ENCODE measurements at places on chromosomes 3 and 15.
A peak's percentile ranks its signal among the peaks of the same experiment; 100 is the strongest.

DNA sequence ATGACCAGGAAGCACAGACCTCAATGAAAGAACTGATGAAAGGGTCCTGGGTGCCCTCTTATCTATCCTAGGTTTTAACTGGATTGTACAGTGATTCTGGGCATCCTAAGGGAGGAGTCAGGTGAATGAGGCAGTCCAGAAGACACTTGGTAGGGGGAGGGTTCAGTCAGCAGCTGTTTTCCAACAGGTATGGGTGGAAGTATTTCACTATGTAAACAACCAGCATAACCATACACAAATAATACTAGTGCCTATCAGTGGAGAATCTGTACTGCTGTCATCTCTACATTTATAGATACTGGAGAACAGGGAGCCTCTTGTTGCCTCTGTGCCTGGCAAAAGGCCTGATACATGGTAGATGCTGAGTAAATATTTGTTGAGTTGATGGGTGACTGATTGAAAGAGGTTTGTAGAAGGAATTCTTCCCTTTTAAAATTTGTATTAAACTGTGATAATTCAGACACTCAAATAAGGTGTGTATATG, 328.5 kb downstream of the RBMS3 start:
- no peak for DNase-seq

GRCh38 chr3:135513106-135514059, 452.1 kb upstream of the PPP2R3A start:
- no peak for DNase-seq

GRCh38 chr3:185251272-185251671, 2.6 kb downstream of the EHHADH start:
- DNase-seq, result no peak

DNA sequence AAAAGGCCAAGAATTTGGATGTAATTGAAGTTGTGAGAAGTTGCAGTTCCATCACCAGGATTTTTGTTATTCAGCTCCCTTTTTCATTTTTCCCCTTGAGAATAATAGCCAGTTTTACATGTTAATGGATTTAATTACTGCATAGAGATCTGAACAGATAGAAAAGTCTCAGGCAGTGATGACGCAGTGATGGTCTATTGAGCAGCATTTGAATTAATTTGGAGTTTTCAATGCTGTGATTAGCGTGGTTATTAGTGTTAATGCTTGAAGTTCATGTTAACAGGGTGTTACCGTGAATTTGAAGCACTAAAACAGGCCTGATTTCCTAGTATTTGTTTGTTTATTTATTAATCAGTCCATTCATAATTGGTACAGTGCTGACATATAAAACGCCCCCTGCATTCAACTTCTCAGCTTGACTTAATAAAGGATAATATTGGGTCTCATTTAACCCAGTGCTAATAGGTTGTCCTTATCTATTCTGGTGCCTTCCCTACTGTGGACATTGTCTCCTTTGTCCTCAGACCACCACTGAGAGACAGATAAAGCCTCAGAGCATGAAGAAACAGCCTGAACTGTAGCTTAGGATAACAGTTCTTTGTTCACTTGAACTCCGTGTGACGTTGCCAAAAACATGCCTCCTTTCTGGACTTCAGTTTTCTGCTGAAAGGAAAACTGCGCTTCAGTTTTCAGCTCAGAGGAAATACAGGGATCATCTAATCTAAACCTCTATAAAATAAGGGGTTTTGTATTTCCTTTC, 82.4 kb downstream of the RTP4 start:
- DNase-seq, result no peak

GRCh38 chr3:27216955-27217552, 152.1 kb downstream of the NEK10 start:
- no peak for DNase-seq

DNA sequence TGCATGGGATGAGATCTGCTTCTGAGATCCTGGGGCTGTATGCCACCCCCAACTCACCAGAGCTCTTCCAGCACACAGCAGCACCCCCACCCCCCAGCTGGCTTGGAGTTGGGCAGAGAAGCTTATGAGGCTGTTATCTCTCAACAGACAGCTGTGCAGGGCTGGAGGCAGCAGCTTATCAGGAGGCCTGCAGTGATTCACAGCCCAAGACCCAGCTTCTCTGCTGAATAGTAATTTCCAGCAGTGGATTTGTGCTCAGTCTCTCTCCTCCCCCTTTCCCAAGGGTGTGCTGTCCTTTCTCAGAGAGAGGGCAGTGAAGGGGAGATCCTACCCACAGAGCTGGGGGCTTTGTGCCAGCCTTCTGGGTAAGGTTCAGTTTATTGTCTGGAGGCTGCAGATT, 2.1 kb downstream of the RPP25 start:
- DNase-seq, result no peak

GRCh38 chr15:47434596-47434995, 282.7 kb upstream of the SEMA6D start:
- no peak for DNase-seq

- peak; percentile 17 for DNase-seq
Measured at GRCh38 chr3:17039594-17039993, 154.8 kb downstream of the PLCL2 start.

- DNase-seq, result no peak
Measured at GRCh38 chr3:133592843-133593242, 19.4 kb downstream of the CDV3 start.

GRCh38 chr3:196144383-196145105, 62.7 kb upstream of the TFRC start:
- DNase-seq, result no peak

DNA sequence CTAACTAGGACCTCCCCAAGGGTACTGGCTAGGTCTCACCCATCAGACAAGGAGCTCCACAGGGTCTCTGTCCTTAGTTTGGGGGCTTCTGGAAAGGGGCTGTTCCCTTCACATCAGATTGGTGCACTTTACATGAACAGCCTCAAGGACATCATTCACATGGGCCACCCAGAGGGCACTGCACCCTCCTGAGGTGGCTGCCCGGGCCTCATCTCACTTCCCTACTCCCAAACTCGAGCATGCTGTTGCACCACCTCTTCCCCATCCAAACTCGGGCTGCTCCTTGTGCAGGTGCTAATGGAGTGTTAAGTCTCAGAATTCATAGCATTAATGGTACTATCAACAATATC, 48.1 kb downstream of the RAB11A start:
- DNase-seq, result no peak

GRCh38 chr15:87704276-87704675, 552.3 kb downstream of the NTRK3 start:
- no peak for DNase-seq

DNA sequence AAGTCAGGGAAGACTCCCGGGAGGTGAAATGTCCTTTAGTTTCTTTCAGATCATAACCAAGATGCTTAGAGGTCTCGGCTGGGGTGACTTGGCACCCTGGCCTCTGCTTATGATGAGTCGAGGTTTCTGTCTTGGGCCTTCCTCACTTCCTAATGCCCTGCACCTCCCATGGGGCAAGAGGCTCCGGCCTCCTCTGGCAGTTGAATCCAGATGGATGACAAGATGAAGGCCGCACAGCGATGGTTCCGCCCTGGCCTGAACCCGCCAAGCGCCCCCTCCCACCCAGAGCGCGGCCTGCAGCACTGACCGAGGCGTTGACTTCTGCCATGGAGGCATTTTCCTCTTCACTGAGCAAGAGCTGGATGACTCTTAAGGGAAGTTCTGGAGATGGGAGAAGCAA, 31.3 kb downstream of the MUC20 start:
- no peak for DNase-seq

GRCh38 chr15:83733691-83734090, 79.8 kb downstream of the ADAMTSL3 start:
- DNase-seq, result no peak

DNA sequence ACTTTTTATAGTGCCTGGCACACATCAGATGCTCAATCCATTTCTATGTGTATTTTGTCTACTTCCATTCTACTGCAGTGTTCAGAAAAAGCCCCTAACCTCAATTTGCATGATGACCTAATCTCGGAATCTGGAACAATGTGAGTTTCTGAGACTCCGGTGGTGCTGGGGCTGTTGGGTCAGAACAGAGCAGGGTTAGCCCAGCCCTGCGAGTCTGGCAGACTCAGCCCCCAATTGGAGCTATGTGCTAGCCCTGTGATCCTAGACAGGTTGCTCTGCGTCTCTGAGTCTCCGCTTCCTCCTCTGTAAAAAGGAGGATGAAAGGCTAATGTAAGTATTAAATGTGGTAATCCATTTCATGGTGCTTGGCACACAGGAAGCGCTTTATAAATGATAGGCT, 95.0 kb upstream of the ICE2 start:
- DNase-seq, result no peak

- no peak for DNase-seq
Measured at GRCh38 chr3:105598042-105598796, 231.5 kb downstream of the ALCAM start.

- no peak for DNase-seq
Measured at GRCh38 chr3:108459225-108459624, 51.2 kb downstream of the MYH15 start.

- no peak for DNase-seq
Measured at GRCh38 chr3:82002491-82002890, 241.0 kb upstream of the GBE1 start.

DNA sequence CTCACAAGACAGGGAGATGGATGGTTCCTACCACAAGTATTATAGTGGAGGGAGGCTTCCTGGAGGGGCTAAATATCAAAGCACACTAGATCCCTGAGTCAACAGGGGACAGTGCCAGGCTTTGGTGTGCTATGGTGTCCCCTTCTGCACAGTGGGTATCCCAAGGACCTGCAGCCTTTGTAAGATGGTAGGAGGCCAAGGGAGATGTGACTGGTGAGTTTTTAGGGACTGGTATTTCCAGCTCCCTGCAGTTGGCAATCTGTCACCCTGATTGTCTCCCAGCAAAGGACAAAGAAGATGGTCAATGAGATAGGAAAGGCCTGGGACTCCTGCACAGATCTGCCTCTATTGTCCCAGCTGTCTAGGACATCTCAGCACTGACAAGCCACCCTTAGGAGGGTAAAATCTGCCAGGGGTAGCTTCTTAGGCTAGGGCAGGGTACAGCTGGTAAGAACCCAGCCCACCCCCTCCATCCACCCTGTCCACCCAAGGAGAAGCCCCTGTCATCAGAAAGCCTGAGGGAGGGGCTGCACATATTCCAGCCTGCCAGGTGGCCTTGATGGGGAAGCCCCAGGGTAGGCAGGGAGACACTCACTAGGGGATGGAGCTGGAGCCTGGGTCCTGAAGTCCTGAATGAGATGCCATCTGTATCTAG, 631 bp downstream of the CYP1A1 start:
- DNase-seq, result no peak

DNA sequence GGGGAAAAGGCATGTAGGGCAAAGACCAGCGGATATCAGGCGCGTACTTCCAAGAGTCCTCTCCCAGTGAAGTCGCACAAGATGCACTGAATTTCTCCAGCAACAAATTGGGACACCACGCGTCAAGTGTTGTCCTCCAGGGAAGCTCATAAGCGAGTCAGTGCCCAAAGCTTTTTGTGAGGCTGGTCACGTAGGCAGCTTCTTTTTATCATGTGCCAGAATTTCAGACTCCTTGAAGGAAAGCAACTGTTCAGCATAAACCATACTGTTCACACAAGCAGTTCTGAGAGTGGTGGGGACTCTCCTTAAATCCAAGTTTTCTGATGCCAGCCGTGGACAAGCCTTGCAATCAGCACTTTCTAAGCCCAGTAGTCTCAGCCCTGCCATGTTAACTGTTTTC, 10.1 kb upstream of the FSTL1 start:
- DNase-seq, result no peak

GRCh38 chr3:46750555-46751038, 32.9 kb upstream of the PRSS50 start:
- DNase-seq, result no peak

DNA sequence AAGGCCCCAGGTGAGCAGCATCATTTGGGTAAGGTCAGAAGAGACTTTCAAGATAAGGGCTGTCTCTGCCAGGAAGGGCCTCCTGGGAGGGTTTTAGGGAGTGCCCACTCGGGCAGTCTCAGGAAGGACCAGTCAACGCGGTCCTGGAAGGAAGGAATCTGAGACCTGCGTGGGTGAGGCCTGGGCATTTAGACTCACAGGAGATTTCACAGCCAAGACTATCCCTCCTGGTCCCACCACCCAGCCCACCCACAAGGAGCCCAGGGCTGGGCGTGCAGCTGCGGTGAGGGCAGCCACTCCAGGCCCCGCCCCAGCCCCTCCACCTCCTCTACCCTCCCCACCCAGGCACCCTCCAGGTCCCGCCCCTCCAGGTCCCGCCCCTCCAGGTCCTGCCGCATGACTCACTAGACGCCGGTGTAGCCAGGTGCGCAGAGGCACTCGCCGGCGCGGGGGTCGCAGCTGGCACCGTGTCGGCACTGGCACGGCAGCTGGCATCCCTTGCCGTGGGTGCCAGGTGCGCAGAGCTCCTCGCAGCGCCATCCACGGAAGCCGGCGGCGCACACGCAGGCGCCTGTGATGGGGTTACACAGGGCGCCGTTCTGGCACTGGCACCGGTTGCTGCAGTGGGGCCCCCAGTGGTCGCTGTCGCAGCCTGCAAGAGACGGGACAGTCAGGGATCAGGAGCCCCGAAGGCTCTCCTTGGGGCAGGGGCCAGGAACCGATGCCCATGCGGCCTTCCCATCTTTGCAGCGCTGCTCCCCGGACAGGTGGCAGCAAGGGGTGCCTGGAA, 112.7 kb downstream of the RAB11A start:
- DNase-seq, result peak; percentile 96

- DNase-seq, result no peak
Measured at GRCh38 chr15:85607141-85607806, 187.5 kb downstream of the KLHL25 start.

DNA sequence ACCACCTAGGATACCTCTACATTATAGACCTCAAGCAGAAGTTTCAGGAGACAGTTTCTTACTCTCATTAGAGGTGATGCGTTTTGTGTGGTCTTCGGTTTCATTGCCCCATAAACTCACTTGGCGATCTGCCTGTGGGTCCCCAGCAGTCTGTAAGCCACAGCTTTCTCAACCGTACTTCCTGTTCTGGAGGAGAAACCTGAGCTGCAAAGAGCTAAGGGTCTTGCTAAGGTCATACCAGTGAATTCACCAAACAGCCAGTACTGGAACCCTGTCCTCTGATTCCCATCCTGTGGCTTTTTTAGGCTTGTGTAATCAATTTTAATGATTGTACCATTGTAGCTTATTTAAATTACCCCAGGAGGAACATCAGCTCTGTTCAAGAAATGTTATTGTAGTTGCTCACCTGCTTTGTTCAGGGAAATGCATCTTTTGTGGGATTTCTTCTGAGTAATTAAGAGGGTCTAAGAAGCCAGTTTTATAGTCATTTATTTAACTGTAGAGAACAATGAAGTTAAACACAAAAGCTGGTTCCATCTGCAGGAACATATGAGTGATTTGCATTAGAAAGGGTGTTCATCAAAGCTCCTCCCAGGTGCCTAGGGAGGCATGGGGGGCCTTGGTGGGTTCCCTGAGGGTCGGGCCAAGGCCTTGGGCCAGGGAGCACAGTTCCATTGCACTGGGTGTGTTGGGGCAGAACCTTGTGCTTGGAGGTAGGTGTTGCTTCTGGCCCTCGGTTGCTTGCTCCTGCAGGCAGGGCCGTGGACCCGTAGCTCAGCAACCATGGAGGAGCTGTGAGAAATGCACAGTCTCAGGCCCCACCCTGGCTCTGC, 69.6 kb downstream of the APBA2 start:
- DNase-seq, result no peak

DNA sequence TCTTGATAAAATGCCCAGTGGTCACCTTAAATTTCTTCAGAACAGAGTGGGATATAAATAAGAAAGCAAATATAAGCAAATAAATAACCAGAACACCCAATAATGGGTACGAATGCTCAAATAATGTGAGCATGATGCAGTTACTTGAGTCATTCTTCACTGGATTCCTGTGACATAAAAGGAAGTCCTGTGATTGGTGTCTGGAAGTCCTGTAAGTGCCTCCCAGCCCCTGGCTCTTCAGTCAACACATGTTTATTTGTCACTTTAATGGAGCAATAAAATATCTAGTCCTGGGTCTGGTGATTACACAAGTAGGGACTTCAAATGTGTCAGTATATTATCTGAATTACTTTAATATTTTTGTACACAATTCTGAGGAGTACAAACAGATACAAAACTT, 30.4 kb downstream of the TMEM212 start:
- no peak for DNase-seq
